Gastrocnemius medialis (tissue), 4 donors: ENCODE measurements at places on chromosomes 5 and 9. TPM values are rescaled to one million over a fixed set of nuclear protein-coding genes. Genes with fewer than 3 reads are reported as not detected.
A peak's percentile ranks its signal among the peaks of the same experiment; 100 is the strongest.

- DNase-seq: no peak
- H3K36me3 ChIP-seq: no peaks in the 10 kb centered on the region
- H3K27me3 ChIP-seq: no peaks in the 10 kb centered on the region
- H3K4me3 ChIP-seq: no peak overlapping the region
Observed at GRCh38 chr9:4065054-4065453, 234.8 kb downstream of the GLIS3 start.

- no peaks in the 10 kb centered on the region for H3K27me3 ChIP-seq
- no peak overlapping the region for H3K27ac ChIP-seq
- no peak for DNase-seq
- no peaks in the 10 kb centered on the region for H3K4me1 ChIP-seq
- H3K36me3 ChIP-seq: no peaks in the 10 kb centered on the region
Observed at GRCh38 chr9:36276781-36277181, 18.5 kb upstream of the GNE start.

GRCh38 chr9:131685753-131686706 lies 53.8 kb downstream of the RAPGEF1 start:
- no peaks in the 10 kb centered on the region for H3K36me3 ChIP-seq
- no peaks in the 10 kb centered on the region for H3K27me3 ChIP-seq
- no peak for DNase-seq
- H3K4me3 ChIP-seq: no peak overlapping the region

DNA sequence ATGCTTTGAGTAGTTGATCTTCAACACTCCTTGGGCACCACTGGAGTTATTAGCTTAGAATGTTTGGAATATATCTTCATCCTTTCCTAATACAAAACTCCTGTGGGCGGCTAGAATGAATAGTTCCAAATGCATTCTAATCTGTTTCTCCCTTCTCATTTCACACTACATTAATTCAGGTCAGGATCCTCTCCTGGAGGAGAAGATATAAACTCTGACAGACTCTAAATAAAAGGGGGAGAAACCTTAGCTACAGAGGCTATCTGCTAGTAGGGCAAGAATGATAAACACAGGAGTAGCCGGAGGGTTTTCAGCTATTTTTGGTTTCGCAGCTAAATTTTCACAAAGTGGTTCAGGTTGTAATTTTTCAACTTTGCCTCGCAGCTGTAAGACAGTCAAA lies 45.2 kb upstream of the FAM240B start:
- H3K4me1 ChIP-seq: no peaks in the 10 kb centered on the region
- DNase-seq: no peak
- no peaks in the 10 kb centered on the region for H3K36me3 ChIP-seq

DNA sequence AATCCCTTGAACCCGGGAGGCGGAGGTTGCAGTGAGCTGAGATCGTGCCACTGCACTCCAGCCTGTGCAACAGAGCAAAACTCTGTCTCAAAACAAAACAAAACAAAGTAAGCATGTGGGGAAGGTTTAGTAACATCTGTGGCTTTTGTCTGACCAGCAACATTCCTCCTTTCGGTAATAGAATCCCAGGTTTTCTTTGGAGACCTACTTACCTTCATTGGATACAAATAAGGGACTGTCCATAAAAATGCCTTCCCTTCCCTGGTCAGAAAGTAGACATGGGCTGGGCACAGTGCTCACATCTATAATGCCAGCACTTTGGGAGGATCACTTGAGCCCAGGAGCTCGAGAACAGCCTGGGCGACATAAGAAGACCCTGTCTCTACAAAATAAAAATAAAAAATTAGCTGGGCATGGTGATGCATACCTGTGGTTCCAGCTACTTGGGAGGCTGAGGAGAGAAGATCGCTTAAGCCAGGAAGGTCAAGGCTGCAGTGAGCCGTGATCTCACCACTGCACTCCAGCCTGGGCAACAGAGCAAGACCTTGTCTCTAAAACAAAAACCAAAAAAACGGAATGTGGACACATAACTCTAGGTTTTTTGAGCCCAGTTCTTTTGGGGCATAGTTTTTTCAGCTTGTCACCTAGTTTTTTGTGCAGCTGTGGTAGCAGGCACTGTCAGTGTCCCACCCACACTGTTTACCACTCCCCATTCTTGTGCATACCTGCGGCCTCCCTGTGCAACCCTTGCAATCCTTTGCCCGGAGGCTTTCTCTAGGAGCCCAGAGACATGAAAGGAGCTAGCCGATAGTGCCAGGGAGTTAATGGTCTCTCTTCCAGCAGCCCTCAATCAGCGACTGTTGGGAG lies 9.0 kb upstream of the SPINK4 start:
- no peak overlapping the region for H3K4me3 ChIP-seq
- H3K27me3 ChIP-seq: no peaks in the 10 kb centered on the region
- no peak overlapping the region for H3K27ac ChIP-seq
- H3K4me1 ChIP-seq: peaks cover under 1% of the 10 kb centered on the region
- no peaks in the 10 kb centered on the region for H3K36me3 ChIP-seq

DNA sequence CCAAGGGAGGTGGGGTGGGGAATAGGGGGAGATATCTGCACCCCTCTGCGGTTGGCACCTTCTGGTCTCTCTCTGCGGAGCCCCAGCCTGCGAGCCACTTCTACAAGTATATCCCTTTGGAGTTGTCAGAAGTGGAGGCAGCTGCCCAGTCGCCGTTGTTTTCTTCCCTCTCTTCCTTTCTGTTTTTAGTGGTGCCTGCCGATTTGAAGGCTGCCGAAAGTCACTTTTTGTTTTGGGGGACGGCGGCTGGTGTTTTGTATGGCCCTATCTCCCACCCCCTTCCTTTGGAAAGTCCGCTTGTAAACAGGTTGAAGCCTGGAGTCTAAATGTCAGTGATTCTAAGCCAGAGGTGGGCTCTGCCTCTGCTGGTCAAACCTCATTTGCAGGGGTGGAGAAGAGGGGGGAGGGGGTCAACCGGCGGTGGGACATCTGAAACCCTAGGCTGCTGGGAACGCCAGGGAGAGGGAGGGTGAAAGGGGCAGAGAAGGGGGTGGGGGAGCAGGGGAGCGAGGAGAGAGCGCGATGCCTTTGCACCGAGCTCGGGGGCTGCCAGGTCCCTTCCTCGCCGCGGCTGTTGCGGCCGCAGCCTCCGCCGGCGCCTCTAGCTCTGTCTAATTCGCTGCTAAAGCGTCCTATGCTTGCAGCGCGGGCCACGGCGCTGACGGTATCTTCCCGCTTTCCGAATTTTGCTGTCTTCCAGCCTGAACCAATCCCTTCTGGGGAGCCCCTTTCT lies at the start of gene FGF10:
TSS of gene FGF10 (minus strand) at position 331 of the 733 bp plus-strand sequence. CDS start 738 bp downstream, outside the sequence.
- H3K27me3 ChIP-seq: peaks cover 23% of the 10 kb centered on the region
- peaks cover 18% of the 10 kb centered on the region for H3K4me1 ChIP-seq
- H3K4me3 ChIP-seq: peak within 1 kb of the TSS; percentile 55
- no peak for DNase-seq
- H3K36me3 ChIP-seq: no peaks in the 10 kb centered on the region
- H3K27ac ChIP-seq: no peak within 1 kb of the TSS

DNA sequence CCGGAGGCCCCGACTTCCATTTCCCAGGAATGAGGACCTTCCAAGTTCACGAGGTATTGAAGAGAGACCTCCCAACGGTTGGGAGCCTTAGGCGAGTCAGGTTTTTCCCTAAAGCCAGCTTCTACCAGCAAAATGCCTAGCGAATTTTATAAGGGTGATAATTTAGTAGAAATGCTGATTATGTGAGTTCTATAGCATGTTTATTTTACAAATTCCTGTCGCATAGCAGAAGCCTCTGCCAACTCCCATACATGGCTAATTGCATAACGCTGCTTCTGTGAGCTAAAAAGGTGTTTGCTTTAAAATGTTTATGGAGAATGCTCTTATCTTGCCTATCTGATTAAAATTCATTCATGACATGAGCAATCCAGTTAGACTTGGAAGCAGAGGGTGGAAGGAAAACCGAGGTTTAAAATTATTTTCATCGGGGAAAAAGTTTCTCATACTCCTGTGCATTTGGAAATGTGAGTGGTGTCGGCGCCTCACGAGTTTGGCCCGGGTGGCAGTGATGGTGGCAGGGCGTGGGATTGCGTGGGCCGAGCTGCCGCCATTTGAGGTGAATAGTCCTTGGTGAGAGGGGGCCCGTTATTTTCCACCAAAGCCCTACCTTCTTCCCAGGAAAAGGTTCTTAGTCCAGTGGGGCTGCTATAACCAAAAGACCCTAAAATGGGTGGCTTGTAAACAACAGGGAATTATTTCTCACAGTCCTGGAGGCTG lies 104.4 kb upstream of the FCN2 start:
- H3K4me3 ChIP-seq: no peak overlapping the region
- DNase-seq: no peak
- peaks cover 2% of the 10 kb centered on the region for H3K27me3 ChIP-seq
- no peaks in the 10 kb centered on the region for H3K36me3 ChIP-seq

- DNase-seq: no peak
- H3K36me3 ChIP-seq: peaks cover 42% of the 10 kb centered on the region
- H3K4me1 ChIP-seq: no peaks in the 10 kb centered on the region
- H3K4me3 ChIP-seq: no peak overlapping the region
Observed at GRCh38 chr9:5712651-5713390, 83.9 kb downstream of the RIC1 start.

The PDE6A gene
- not detected for total RNA-seq

The ADAMTS16 gene
- not detected for total RNA-seq

The ELOVL7 gene
- 0.53 TPM for total RNA-seq

The BRINP1 gene
- 0.07 TPM for total RNA-seq

The JAKMIP2 gene
- total RNA-seq: not detected

The FAM53C gene
- total RNA-seq: 74.7 TPM

The TMEM174 gene
- not detected for total RNA-seq
